ENCODE measurements at places on chromosomes 12 and 14.
A peak's percentile ranks its signal among the peaks of the same experiment; 100 is the strongest.

- no peak for DNase-seq
Observed at GRCh38 chr12:108768591-108769500, 37.5 kb upstream of the CORO1C start.

DNA sequence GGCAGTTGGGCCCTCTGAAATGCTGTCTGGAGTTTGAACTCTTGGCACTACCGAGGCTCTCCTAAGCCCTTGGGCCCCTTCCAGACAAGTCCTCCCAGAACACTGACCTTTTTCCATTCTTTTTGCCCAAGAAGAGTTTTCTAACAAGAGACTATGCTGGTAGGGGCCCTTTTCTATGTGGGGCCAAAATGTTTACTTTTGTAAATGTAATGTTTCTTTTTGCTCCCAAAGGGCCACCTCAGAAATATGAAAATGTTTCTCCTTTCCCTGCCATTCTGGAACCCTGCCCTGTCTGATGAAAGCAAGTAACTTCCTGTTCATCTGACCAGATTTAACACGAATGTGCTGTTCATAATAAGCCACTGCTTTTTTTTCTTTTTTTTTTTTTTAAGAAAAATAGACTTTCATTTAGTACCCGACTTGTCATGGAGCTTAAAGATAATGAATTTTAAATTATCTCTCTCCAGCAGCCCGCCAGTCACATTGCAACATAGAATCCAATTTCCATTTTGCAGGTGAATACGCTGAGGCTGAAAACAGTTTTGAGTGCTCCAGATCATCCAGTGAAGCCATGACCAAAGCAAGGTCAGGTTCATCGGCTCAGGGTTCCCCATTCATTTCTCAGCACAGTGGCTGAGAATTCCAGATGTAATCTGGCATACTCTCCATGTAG lies 169.9 kb downstream of the DPF3 start:
- no peak for DNase-seq

- DNase-seq, result no peak
Observed at GRCh38 chr12:115541891-115542421, 735.5 kb downstream of the MED13L start.

DNA sequence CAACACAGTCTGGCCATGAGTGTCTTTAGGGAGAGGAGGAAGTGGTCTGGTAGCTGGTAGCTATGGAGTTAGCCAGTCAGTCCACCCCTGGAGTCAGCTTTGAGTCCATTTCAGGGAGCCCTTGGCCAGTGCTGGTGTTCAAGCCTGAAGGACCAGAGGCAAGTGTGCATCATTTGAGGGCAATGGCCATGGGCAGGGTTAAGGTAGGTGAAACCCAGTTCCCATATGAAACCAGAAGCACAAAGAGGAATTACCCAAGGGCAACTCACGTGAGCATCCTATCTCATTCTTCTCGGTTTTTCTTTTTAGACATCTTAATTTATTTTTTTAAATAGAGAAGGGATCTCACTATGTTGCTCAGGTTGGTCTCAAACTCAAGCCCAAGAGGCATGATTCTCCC lies 61.3 kb upstream of the ACTN1 start:
- no peak for DNase-seq

GRCh38 chr14:106277503-106277902 lies 751.1 kb downstream of the TMEM121 start:
- peak; percentile 20 for DNase-seq

DNA sequence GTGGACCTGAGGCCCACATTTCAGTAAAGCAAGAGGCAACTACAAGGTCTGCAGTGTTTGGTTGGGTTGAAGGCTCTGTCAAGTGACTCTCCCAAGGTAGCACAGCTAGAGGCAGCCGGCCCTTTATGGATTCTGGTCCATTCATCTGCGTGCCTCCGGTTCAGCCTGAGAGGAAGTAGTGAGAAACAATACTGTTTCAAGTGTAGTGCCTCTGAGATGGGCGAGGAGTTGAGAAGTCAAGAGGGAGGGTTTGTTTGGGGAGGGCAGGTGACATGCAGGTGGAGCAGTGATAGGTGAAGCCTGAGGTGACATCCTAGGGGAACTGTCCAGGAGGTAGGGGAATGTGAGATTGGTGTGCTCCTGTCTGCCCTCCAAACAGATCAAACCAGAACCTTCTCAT lies 933.5 kb downstream of the VRK1 start:
- no peak for DNase-seq

GRCh38 chr12:1929985-1930802 lies 11.7 kb upstream of the CACNA2D4 start:
- DNase-seq, result no peak

- DNase-seq, result no peak
Observed at GRCh38 chr12:52359621-52360061, 7.6 kb downstream of the KRT85 start.

GRCh38 chr12:16056910-16057309 lies 145.8 kb downstream of the DERA start:
- no peak for DNase-seq

DNA sequence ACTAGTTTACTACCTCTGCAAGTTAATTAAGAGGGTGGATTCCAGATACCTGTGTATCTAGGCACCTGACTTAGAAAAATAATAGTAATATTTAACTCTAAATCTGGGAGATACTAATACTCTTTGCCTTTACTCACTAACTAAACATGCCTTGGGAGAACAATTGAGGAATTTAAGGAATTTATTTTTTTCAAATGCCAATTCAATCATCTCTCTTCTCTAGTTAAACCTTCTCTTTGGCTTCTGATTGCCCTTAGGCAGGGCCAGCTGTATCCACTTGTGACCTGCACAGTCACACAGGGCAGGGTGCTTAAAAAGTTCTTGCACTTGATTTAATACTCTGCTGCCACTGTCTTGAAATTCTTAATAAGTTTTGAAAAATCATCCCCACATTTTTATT lies 142.4 kb downstream of the PLCZ1 start:
- no peak for DNase-seq

DNA sequence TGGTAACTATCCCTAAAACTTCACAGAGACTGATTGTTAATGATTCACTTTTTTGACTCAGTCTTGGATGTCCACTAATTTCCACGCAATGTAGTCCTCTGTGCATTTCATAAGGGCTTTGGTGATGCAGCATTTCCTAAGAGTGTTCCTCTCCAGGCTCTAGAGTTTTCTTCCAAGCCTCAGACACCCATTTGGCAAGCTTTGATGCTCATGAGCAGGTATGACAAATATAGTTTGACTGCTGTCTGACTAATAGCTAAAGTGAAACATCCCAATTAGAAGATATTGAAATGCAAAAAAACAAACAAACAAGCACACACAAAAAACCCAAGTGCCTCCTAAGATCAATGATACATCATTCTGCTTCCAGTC lies 1.5 kb upstream of the VAMP1 start:
- no peak for DNase-seq

DNA sequence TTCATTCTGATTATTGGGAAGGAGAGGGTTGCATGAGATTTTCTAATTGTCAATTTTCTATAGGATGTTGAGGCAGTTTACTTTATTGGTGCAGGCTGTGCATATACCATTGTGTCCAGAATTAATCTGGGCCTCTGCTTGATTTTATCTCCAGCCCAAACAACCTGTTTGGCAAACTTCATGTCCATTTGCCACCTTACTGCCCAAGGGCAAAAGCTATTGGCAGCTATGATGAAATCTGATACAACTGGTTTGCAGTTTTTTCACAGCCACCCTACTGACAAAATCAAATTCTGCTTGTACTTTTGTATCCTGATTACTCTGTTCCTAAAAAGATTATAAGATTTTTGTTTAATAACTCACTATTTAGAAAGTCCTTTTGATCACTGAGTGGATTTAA lies 789.2 kb upstream of the FBXO33 start:
- no peak for DNase-seq

DNA sequence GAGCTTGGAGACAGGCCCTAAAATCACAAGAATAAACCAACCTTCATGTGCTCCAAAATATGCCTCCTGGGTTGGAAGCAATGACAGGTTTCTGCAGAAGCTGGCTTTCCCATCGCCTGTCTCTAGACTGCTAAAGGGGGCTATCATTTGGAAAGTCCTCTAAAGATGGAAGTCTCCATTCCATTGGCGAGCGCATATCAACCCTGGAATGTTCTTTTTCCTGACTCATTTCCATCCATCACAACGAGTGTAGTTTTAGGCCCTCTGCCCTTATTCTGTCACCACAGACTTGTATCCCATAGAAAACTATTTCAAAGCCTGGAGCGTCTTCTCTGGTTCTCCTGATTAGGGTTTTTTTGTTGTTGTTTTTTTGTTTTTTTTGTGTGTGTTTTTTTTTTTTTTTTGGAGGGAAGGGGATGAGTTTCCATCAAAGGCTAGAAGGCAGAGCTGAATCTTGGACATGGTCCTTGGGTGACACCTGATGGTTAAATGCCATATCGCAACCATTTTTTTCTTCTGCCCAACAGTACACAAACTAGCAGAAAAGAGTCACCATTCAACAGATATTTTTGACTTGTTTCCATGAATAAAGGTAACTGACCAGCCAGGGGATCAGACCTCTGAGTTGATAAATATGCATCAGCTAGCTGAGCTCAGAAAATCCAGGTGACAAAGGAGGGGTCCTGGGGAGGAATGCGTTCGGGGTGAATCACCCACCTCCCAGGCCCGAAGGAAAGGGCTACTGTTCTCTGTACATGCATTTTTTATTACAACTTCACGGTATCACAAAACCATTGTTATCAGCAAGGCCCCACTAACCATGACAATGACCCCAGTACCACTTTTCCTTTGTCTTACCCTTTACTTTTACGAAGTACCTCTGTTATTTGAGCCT lies 40.5 kb downstream of the KCNA5 start:
- no peak for DNase-seq

DNA sequence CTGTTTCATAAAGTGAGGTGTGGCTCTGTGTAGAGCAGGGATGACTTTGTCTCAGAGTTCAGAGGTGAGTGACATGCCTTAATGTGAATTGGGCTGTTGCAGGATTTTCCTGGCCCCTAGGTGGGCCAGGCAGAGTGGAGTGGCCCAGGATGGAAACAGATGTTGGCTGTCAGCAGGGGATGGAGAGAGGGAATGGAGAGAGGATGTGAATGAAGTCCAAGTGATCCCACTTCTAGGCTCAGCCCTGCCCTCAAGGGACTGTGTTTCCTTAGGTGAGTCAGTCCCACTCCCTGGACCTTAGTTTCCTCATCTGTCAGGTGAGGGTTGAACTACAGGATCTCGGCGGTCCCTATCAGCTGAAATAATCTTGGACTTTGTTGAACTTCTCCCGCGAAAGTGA lies 7.5 kb downstream of the GALNT16 start:
- DNase-seq, result no peak

- no peak for DNase-seq
Observed at GRCh38 chr12:10719482-10719881, 3.6 kb downstream of the YBX3 start.

DNA sequence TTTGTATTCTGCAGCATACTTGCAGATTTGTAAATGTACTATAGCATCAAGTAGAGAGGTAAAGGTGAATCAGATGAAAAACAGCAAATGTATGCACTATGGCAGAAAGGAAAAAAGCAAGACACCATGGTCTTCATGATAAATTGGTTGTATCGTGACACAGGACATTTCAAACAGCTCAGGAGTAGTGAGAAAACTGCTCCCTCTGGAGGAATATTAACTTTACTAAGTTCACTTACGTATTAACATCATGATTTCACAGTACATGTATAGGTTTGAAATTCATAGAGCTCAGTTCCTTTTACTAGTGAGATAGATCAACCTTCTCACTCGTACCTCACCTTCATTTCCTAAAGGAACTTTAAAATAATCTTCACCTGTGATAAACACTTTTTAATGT lies 6.5 kb downstream of the MBIP start:
- no peak for DNase-seq

DNA sequence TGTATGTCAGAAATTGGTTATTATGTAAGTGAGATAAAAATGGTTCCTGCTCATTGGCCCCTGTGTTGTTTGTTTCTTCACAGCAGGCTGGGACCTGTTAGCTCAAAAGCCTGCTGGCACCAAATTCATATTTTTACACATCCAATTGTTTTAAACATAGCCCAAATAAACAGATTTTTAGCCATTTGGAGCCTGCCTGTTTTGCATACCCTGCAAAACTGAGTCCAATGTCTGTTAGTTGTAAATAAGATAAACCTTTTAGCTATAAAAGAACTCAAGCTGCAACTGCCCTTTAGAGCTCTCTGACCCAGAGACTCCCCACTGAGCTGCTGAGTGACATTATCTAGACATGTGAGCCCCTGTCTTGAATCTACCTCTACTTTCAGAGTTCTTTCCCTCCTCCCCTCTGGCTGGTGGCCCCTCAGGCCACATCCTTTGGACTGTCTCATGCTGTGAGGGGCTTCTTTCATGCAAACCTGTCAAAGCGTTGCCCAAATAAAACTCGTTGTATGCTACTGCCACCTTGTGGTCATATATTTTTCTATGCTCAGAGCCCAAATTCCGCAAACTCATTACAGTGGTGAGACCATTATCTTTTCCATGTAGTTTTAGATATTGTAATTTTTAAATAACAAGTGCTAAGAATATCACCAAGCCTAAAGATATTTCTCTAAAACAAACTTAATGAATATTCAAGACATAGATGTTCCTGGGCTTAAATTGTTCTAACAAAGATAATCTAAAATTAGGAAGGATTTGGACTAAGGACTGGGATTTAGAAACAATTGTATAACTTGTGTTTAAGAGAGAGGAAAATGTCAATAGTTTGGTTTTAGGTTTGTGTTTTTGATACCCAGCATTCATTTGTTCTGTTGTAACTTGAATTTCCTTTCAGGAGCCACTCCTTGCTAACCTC lies 337.9 kb downstream of the AACS start:
- DNase-seq, result no peak

Data from activated naive CD4-positive, alpha-beta T cell (primary cell).